ENCODE measurements at places on chromosomes 12 and 14.

DNA sequence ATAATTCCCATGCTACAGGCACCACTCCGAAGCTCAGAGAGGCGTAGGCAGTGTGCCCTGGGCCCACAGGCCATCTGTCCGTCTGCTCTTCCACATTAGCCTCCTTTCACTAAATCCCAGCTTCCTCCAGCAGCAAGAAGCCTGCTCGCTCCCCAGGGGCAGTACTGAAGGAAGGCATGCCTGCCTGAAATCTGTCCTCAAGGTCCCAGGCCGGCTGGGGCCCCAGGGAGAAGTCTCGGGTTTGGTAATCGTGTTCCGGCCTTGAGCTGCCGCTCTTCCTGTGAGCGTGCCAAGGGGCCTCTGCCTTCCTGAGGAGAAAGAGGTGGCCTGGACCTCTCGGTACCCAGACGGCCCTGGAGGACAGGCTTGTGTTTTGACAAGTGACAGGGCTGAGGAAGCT, 15.2 kb upstream of the DLK1 start:
- no peak for DNase-seq

DNA sequence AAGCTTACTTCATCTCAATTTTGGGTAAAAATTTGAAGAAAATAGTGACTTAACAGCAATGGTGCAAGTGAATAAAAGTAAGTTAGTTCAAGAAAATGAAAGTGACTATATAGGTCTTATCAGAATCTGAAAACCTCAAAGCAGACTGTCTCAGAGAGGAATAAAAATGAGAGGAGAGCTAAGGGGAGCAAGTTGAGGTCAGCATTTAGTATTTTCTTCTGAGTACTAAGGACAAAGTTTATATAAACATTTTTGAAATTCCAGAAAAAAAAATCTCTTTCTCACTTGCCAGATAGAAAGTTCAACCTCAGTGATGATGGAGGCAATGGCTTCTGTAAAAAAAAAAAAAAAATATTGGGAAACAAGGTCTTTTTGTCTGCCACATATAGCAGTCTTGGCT, 414.1 kb downstream of the NPAS3 start:
- peak; percentile 11 for DNase-seq

DNA sequence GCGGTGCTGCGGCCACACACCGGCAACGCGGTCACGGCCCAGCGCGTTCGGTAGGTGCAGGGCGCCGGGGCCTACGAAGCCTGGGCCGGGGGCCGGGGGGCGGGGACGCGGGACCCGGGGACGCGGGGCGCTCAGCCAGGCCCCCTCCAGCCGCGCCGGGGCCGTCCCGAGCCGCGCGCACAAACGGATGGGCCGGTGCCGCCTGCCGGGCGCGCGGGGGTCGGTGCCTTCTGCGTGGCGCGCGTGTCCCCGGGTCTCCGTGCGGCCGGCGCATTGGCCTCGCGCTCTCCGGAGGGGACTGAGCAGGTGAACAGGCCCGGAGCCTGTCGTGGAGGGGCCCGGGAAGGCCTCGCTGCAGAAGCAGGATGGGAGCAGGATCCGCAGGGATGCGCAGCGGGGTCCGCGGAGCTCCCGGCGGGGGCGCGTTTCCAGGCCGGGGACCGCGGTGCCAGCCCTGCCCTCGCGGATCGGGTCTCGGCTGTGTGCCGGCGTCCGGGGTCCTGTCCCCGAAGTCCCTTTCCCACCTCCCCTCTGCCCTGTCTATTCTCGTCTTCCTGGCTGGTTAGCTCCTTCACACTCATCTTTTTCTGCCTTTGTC, 421 bp downstream of the GLT1D1 start:
- DNase-seq, result no peak

DNA sequence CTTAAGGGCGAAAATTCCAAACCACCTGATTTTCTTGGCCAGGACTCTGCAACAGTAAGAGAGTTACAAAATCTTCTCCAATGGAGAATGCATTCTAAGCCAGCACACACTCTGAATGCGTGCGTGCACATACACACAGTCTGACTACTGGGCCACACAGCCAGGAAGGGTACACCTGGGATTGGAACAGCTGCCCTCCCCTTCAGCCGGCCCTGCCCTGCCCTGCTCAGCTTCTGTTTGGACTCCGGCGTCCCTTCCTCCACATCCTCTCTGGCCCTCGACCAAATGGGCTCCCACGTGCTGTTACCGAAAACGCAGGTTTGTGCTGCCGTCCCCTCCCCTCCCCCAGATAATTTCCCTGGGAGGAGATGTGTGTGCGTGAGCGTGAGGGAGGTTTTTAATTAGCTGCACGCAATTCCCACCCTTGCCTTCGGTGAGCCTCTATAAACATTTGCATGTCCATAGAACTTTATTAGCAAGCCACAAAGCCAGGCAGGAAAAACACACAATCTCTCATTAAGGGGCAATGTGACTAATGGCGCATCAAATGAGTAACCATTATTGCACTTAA, 43.0 kb downstream of the CCNK start:
- DNase-seq, result no peak

DNA sequence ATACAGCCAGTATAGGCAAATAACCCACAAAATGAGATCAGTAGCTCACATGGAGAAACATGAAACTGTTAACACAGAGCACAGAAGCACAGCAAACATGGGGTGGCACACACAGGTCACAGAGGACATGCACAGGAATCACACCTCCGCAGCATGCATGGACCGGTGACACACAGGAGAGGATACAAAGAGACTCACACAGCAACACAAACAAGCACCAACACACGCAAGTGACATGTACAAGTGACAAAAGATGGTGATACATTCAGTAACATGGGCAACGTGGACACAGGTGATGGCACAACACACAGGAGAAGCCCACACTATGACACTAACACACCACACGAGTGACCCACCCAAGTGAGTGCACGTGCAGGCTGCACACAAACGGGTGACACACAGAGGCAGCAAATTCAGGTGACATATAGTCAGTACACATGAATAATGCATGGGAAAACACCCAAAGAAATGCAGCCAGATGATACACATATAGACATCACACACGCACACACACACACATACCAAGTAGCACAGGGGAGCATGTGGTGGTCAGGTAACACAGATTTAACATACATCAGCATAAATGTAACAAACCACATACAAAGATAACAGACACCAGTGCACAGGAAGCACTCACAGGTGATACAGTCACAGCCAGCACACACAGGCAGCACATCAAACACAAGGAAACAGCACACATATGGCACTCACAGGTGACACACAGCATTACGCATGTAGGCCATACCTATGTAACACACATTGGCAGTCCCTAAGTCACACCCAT, 216.0 kb upstream of the SFSWAP start:
- DNase-seq, result no peak

GRCh38 chr14:97276573-97276972, 479.4 kb downstream of the VRK1 start:
- no peak for DNase-seq

- DNase-seq, result peak; percentile 19
Measured at GRCh38 chr14:90645842-90646443, 170.3 kb downstream of the TTC7B start.

GRCh38 chr14:53020193-53020932, 69.5 kb upstream of the FERMT2 start:
- DNase-seq, result no peak

DNA sequence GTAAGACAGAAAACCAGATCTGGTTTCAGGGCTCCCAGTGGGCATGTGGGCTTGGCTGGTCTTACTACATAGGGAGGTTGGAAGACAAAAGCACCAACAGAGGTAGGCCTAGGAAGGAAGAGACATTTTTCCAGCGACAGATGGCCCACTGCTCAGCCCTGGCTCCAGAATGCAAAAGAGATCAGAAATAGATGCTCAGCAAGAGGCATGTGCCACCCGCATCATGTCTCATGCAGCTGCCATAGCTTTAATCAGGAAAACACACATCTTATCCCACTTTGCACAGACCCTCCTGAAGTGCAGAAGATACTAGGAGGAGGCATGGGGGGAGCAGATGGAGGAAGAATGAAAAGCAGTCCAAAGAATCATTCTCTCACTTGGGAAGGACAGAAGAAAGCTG, 25.3 kb downstream of the VASH1 start:
- DNase-seq, result no peak

DNA sequence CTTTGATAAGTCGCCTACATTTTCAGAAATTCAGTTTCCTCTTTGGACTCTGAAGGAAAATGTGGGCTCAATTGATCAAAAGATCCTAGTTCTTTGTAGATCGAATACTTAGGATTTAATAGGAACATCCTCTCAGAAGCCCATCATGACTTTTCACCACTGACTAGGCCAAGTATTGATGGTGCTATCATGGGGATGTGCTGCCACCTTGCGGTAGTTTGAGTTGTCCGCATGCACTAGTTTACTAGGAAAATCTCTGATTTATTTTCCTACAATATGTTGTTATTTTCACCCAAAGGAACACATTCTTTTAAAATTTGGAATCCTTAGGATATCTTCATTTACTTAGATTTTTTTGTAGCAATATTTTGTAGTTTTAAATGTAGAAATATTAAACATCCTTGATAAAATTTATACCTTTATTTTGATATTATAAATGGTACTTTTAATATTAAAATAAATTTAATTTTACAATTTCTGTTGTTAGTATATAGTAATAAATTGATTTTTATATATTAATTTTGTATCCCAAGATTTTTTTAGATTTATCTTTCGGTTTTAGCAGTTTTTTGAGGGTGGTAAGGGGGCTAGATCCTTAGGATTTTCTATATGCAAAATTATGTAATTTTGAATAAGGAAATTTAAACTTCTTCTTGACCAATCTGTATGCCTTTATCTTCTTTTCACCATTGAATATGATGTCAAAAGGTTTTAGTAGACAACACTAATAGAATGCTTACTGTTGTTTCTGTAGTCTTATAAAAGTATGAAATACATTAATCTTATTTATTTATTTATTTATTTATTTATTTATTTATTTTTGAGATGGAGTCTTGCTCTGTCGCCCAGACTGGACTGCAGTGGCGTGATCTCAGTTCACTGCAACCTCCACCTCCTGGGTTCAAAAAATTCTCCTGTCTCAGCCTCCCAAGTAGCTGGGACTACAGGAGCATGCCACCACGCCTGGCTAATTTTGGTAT, 52.9 kb upstream of the OR9K2 start:
- peak; percentile 66 for DNase-seq

- DNase-seq, result no peak
Measured at GRCh38 chr12:74283646-74284045, 254.0 kb upstream of the ATXN7L3B start.

- peak; percentile 5 for DNase-seq
Measured at GRCh38 chr12:57296291-57296690, 45.3 kb upstream of the STAC3 start.

DNA sequence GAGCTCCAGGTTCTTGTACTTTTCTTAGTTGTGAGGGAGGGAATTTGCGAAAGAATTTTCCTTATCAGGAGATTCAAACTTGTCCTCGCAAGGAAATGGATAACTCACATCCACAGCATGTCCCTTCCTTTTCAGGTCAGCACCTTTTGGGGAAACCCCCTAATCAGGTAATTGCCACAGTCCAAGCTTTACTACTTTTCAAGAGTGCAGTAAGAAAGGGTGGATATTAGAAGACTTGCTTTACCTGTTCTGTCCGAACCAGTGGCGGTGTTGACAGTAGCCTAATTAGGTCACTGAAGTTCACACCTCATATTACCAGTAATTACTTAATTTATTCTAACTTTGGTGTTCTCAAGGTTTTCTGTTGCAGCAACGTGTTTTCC, 6.7 kb upstream of the C12orf50 start:
- no peak for DNase-seq

- peak; percentile 98 for DNase-seq
Measured at GRCh38 chr12:101925361-101925760, 48.0 kb downstream of the DRAM1 start.

GRCh38 chr12:76685246-76685678, 78.7 kb upstream of the ZDHHC17 start:
- peak; percentile 60 for DNase-seq

- no peak for DNase-seq
Measured at GRCh38 chr14:43735932-43736331, 771.2 kb downstream of the FSCB start.

DNA sequence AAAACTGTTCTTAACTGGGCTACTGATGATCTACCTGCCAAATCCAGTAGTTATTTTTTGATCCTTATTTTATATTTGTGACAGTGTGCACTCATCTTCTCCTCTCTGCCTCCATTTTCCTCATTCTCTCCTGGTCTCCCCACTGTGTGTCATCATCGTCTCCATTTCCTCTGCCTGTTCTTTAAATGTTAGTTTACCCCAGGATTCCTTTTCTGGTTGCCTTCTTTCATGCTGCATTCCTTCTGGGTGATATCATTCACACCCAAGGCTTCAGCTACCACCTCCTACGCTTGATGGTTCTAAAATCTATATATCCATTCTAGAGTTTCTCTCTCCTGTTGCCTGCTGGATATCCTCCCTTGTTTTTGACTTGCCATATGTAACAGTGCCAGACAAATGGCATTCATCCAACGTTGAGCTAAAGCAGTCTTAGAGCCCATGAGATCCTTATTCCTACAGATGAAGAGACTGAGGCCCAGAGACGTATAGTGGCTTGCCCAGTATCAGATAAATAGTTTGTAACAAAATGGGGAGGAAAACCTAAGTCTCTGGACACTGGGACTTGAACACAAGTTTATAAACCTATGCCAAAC, 109.5 kb downstream of the DIP2B start:
- peak; percentile 72 for DNase-seq

DNA sequence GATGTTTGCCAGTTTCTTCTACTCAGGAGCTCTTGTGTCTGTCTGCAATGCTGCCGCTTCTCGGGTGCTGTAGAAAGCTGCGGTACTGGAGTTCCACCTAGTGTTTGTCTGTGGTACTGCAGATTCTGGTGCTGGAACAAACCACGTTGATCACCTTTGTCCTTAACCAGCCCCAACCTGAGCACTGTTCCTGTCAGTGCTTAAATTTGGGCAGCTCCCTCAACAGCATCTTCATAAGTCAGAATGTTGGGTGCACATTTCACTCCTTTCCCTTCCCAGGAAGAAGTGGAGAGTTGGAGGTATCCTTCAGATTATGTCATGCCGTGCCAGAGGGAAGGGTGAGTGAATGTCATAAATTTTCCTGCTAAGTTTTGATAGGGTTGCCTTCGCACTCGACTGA, 48.7 kb upstream of the LALBA start:
- DNase-seq, result peak; percentile 68

GRCh38 chr12:66999141-66999540, 270.0 kb upstream of the CAND1 start:
- DNase-seq, result no peak

- DNase-seq, result no peak
Measured at GRCh38 chr14:39365354-39365753, 66.9 kb downstream of the FBXO33 start.

GRCh38 chr14:52015411-52016030, 26.2 kb downstream of the RTRAF start:
- no peak for DNase-seq

- peak; percentile 97 for DNase-seq
Measured at GRCh38 chr12:48779869-48780268, 9.0 kb downstream of the ADCY6 start.
